Fibroblast of skin of left biceps (primary cell): ENCODE measurements at places on chromosomes 2 and 18.

DNA sequence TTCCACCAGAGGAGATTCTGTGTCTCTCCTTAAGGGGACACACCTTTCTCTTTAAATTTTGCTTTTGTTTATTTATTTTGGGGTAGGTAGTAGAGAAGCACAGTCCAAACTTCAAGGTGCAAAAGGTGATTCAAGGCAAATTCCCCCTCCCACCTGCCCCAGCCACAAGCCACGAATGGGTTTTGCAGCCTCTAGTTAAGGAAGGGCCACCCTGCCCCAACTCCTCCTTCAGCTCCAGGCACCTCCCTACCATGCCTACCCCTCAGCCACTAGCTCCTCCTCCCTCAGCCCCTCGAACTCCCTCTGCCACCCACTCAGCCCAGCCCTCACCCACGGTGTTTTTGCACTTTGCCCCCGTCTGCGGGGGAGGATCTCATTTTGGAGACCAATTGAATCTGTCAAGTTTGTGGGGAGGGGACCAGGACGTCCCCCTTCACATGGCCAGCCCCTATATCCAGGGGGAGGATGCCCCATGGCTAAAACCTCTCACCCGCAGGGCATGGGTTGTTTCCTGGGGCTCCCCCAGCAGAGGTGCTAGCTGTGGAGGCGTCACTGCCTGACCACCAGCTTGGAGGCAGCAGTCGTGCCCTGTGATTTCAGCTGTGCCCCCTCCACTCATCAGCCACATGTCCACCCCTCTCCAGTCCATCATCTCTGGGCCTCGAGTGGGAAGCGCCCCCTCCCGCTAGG lies 4.5 kb downstream of the HAAO start:
- DNase-seq: no peak

DNA sequence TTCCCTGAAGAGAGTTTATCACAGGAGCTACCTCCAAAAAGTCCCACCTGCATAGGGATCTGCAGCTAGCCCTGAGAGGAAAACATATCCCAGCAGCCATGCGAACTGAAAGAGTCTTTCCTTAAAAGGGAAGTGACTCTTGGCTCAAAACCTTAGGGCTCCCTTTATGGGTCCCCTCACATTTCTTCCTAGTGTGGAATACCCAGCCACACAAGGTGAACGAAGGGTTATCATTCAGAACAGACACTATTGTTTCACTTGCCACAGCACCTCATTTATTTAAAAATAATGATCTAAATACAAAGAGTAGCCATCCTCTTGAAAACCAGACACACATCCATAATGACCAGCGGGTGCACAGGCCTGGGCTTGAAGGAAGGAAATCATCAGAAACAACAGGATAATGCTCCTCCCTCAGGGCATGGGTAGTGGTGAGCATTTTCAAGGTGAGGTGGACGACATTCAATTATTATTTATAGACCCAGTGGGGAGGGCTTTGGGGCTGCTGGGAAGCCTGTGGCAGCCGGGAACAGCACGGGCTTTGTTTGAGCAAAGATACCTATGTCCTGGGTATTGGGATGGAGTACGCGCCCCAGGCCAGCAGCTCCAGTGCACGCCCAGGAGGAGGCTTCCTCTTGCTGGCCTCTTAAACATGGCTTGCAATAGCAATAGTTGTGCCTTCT lies 119.0 kb upstream of the ITGA6 start:
- DNase-seq: no peak

GRCh38 chr2:171167352-171167997 lies 6.8 kb upstream of the TLK1 start:
- DNase-seq: no peak

DNA sequence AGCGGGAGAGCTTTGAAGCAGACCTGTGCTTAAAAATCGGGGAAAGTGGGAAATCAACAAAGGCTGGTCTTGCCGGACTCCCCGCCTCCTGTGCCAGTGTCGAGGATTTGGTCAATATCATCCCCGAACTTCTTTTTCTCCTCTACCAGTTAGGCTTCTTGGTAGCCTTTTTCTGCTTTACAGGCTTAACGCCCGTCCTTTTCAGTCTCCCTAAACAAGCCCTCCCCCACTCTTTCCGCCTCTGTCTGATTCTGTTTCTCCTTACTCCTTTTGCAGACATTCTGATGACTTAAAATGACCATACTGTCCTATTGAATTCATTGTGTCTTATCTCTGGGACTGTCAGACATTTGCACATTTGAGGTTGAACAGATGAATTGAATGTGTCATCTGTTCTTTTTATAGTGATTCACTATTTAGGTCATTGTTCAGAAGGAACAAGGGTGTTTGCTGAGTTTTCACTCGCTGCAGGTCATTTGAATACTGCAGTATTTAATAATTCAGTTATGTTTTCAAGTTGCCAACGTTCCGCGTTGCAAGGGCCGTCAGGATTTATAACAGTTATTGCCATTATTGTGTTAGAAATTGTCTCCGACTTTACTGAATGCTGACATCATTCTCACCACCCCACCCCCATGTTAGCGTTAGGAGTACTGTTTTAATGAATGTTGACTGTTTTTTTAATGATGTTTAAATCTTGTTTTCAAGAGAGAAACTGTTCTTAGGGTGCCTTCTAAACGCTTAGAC lies 1.1 kb downstream of the ITGAV start:
- DNase-seq: no peak

GRCh38 chr18:55982992-55983391 lies 395.0 kb upstream of the TCF4 start:
- no peak for DNase-seq

DNA sequence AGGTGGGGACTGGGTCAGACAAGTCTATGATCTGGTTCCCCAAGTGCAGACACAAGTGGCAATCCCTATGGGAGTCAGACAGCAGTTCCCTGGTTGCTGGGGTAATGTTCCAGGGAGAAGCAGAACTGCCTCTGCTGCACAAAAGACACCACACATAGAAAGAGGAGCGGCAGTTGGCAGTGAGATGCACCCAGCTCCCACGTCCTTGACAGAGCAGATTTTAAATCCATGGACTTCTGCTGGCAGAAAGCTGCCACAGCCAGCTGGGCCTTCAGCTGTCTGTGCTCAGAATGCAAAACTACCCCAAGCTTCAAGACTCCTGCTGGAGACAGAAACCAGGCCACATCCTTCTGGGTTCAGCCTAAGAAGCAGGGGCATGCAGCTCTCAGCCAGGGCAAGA lies 147.2 kb downstream of the ETAA1 start:
- DNase-seq: no peak

GRCh38 chr2:205858881-205859441 lies 176.7 kb downstream of the NRP2 start:
- no peak for DNase-seq

DNA sequence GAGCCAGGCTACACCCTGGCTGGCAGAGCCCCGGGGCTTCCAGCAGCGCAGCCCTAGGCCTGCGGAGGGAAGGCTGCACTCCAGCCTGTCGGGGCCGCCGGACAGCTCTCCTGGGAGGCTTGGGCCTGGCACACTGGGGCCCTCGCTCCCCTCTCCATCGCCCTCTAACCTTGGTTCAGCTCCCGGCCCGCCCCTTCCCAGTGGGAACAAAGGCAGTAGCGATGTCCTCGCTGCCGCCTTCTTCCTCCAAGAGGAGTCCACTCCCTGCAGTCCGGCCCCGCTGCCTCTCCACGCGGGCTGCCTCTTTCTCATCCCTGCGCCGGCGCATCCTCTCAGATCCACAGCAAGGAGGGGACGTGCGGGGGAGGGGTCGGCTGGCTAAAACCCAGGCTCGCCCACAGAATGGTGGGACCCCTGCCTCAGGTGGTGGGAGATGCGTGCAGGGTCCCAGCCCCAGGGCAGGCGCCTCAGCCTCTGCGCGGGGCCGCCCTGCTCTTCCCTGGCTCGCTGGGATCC lies 138.1 kb downstream of the TWIST2 start:
- DNase-seq: no peak

DNA sequence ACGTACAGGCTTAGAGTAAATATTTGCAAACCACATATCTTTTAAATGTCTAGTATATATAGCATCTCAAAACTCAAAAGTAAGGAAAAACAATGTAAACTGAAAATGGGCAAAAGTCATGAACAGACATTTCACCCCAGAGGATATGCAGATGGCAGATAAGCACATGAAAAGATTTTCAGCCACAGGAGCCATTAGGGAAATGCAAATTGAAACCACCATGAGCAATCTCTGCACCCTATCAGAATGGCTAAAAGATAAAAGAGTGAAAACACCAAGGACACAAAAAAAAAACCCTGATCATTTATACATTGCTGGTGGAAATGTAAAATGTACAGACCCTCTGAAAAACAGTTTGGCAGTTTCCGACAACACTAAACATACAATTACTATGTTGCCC lies 292.7 kb downstream of the ZNF516 start:
- DNase-seq: no peak

DNA sequence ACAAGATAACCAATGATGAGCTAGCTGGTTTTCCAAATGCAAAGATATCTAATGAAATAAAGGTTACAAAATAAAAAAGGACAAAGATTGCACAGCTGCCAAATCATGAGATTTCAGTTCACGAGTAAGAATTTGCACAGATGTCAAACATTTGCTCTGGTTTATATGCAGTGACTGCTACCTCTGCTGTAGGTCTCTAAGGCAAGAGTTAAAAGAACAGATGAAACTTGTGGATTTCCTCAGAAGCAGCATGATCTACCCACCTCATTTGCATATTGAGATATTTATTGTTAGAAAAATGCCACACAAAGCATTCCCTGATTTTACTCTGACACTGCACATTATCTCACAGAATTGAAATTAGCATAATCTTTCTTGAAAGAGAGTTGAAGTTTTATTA lies 763.2 kb upstream of the ZEB2 start:
- no peak for DNase-seq

DNA sequence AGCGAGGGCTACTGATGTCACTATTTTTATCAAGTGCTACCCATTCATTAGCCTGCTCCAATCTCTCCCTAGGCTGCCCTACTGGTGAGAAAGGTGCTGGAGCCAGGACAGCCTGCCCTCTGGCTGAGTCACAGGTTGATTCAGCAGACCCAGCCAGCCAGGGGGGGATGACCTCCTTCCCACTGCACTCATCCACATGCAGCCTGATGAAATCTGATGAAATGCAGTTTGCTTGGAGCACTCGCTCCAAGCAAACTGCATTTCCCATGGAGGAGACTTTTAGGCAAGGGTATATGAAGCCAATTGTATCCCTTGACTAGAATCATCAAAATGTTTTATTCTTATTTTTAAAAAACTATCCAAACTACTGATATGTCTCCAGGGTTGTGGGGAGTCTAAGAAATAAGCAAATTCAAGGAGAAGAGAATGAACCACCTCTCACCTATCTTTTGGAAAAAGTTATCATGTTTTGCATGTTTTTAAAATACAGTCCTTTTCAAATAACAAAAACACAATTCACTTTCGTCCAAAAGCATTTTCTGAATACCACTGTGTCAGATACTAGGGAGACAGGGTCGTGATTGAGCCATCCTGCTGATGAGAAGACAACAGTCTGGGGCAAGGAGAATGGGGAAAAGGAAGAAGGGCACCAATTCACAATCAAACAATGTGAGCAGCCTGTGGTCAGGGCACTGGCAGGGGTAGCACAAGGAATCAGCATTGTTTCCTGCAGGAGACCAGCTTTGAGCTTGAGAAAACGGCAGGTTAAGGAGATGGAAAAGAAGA lies 128.3 kb downstream of the AFF3 start:
- peak; percentile 95 for DNase-seq

GRCh38 chr2:13227578-13227977 lies 510.8 kb downstream of the TRIB2 start:
- DNase-seq: no peak

- no peak for DNase-seq
Observed at GRCh38 chr2:174035117-174035635, 70.0 kb upstream of the SP3 start.

- DNase-seq: no peak
Observed at GRCh38 chr2:236054125-236054524, 114.1 kb downstream of the GBX2 start.

- DNase-seq: no peak
Observed at GRCh38 chr2:144935191-144935590, 415.3 kb upstream of the ZEB2 start.

- DNase-seq: peak; percentile 59
Observed at GRCh38 chr18:59748628-59749360, 51.6 kb upstream of the CCBE1 start.

- DNase-seq: no peak
Observed at GRCh38 chr2:126543081-126543480, 112.9 kb upstream of the GYPC start.

DNA sequence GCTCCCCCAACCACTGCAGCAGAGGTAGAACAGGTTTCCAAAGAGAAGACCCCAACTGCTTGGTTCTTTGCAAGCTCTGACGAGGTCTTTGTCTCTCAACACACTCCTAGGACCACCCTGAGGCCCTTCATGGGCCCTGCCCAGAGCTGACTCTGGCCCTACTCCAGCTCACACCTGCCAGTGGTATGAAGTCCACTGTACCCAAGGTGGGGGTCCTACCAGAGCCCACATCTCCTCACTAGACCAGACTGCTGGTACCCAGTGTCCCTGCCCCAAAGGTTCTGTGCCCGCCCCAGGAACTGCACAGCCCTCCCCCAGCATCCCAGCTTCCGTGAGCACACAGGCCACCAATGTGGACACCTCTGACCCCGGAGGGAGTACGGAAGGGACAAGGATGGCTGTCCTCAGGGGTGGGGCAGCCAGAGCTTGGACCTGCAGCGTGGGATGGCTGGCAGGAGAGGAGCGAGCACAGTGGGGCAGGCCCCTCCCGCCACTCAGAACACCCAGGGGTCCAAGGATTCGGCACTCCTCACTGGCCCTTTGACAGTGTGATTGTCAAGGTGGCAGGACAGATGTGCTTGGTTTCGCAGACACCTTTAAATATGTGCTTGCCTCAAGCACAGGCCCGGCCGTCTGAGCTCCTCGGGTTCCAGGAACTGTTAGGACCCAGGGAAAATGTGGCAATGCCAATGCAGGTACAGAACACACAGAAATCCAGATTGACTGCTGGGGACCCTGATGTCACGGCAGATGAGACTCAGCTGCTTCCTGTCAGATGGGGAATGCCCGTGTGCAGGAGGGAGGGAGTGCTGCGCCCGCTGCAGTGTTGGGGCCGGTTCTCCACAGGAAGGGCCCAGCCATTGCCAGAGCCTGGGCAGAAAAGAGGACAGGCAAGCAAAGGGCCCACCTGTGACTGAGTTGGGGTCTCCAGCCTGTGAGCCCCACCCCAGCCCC lies 51.2 kb downstream of the MTERF4 start:
- DNase-seq: no peak

DNA sequence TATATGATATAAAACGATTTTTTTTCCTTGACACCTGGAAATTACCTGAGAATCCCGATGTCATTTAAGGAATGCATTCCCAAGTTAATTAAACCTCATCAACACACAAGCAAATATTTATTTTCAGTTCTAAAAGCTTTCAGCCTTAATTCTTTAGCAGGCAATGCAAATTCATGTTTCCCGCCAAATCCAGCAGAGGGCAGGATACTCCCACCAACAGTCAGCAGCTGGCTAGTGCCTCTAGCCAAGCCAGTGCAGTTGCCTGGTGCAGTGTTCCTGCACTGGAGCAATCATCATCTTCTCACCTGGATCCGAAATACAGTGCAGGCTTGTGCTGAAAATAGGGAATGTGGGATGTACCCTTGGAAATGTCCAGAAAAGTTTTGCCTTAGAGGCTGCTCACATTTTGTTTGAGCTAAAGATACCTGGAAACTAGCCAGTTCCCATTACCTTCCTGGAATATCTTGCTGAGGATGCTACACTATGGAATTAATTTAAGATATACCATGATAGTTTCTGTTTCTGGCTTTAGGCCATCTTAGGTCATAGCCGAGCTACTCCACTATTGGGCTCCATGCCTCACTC lies 48.4 kb upstream of the CYTIP start:
- no peak for DNase-seq

- no peak for DNase-seq
Observed at GRCh38 chr2:27754138-27754588, 17.4 kb upstream of the MRPL33 start.
